ENCODE measurements at places on chromosomes 12 and 14.

- no peak for DNase-seq
Measured at GRCh38 chr12:12070674-12071656, at the start of gene BCL2L14. Gene BCL2L14, plus strand, starts transcription at chr12:12070939. Its CDS starts 8,367 bp downstream, at chr12:12079306.

- no peak for DNase-seq
Measured at GRCh38 chr14:104586832-104587620, 7.5 kb downstream of the C14orf180 start.

- no peak for DNase-seq
Measured at GRCh38 chr12:42498549-42499247, 90.8 kb downstream of the PRICKLE1 start.

GRCh38 chr12:95446506-95446900 lies 27.4 kb upstream of the METAP2 start:
- no peak for DNase-seq
